ENCODE measurements at places on chromosomes 2 and 18.

DNA sequence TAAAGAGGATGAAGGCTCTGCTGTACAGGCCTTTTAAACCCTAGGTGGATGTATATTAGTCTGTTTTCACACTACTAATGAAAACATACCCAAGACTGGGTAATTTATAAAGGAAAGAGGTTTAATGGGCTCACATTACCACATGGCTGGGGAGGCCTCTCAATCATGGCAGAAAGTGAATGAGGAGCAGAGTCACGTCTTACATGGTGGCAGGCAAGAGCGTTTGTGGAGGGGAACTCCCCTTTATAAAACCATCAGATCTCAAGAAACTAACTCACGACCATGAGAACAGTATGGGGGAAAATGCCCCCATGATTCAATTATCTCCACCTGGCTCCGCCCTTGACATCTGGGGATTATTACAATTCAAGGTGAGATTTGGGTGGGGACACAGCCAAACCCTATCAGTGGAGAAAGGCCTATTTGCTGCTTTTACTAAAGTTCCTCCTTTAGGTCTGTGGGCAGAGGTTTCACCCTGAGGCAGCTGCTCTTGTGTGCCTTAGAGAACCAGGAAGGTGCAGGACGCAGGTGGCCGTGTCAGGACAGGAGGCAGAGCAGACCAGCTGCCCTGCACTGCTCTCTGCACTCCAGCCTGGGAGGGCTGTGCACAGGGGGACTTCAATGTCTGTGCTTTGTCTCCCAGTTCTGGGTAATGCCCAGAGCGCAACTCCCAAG lies 178.8 kb upstream of the HDAC4 start:
- no peak for DNase-seq

GRCh38 chr2:17911491-17912260 lies 33.2 kb downstream of the KCNS3 start:
- DNase-seq = no peak

- DNase-seq = no peak
Observed at GRCh38 chr2:99801327-99801901, 311.6 kb upstream of the REV1 start.

DNA sequence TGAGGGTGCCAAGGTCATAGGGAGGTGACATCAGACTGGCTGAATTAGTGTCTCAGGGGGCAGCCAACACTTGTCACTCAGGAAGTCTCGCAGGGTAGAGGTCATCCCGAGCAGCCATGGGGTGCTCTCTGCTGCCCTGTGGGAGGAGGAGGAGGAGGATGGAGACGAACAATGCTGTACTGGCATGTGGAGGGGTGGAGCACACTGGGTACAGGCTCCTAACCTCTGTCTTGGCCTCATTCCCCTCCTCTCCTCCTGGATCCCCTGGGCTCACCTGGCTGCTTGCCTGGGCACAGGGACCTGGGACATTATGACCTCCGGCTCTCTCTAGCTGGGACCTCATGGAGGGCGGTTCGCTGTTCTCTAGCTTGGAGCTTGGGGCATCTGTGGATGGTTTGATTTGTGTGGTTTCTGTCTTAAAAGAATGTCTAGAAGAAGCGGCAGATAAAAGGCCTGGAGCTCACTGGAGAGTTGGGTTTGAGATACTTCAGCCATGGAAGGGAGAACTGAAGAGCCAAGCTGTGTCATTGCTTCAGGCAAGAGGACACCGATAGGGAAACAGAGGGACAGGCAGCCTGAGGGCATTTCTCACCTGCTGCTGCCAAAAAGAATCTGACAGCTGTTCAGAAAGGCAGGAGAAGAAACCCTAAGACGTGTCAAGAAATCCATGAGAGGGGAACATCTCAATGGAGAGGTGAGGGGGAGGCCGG lies 133.1 kb downstream of the SEPTIN10 start:
- DNase-seq = no peak

GRCh38 chr2:81767187-81767912 lies 1462.8 kb upstream of the LRRTM1 start:
- DNase-seq = no peak

DNA sequence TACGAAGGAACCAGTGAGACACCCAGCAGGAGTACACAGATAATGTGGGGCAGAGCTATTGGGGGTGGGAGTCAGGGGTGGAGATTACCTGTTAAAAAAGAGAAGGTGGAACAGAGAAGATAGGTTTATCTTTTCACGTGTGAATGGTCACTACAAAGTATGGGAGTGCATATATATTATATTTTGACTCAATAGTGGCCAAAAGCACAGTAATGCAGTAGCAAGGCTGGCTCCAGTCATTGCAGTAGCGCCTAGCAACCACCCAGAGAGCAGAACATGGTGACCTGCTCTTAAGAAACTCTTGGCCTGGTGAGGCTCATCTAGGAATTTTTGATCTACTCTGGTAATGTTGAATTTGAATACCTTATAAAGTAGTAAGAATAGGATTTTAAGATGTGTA lies 1.0 kb downstream of the IMPACT start:
- DNase-seq = peak; percentile 9

Measured in Calu3 (cell line).